ENCODE measurements at places on chromosomes 5 and 9.

- no peak for DNase-seq
Observed at GRCh38 chr9:27336126-27336525, 39.2 kb upstream of the EQTN start.

- DNase-seq = no peak
Observed at GRCh38 chr5:173762930-173763329, 125.2 kb upstream of the CPEB4 start.

DNA sequence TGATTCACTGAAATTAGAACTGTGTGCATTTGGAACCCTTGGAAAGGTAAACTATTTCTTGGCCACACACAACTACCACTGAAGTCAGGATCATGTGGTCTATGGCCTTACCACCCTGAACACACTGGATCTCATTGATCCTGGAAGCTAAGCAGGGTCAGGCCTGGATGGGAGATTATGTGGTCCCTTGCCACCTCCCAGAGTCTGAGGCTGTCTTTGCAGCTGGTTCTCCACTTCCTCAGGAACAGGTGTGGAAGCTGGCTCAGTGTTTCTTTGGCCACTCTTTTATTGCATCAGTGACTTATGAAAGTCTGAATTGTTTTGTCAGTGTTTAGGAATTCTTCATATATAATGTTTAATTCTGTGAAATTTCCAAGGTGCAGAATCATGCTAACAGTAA lies 89.2 kb downstream of the TEK start:
- no peak for DNase-seq

DNA sequence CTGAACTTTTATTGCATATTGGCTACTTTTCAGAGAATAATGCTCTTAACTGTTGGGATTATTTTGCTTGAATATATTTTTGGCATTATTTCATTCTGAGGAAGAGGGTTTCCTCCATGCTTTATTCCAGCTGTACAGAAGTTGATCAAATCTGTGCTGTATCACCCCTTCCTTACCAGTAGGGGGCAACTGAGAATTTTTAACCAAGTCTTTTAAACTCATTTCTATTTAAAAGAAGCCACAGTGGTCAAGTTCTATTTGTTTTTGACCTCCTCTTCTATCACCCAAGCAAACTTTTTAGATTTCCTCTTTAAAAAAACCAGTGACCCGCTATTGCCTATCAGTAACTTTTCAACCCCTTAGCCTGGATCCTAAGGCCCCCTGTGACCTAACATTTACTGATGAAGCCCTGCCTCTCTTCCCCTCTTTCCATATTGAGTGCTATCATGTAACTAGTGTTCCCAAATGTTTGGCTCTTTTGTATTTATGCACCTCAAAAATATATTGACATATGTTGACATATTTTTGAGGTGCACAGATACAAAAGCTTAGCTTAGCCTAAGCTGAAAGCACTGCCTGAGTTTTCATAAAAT lies 80.6 kb downstream of the FBXO4 start:
- no peak for DNase-seq

GRCh38 chr5:67267512-67268216 lies 71.1 kb upstream of the CD180 start:
- no peak for DNase-seq

GRCh38 chr5:98569288-98569687 lies 204.2 kb upstream of the RGMB start:
- DNase-seq = no peak

DNA sequence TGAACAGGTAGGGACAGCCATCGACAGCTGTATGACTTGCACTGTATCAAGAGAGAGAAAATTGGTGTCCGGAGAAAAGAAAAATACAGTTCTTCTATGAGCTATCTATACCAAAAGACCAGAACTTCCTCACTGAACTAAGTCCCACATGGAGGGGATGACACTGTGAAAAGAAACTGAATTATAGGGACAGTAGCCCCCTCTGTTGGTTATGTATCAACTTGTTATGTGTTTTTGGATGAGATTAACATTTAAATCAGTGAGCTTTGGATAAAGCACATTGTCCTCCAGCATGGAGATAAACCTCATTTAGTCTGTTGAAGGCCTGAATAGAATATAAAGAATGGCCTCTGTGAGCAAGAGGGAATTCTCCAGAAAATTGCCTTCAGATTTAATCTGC lies 176.6 kb upstream of the SH3GL2 start:
- peak; percentile 4 for DNase-seq

DNA sequence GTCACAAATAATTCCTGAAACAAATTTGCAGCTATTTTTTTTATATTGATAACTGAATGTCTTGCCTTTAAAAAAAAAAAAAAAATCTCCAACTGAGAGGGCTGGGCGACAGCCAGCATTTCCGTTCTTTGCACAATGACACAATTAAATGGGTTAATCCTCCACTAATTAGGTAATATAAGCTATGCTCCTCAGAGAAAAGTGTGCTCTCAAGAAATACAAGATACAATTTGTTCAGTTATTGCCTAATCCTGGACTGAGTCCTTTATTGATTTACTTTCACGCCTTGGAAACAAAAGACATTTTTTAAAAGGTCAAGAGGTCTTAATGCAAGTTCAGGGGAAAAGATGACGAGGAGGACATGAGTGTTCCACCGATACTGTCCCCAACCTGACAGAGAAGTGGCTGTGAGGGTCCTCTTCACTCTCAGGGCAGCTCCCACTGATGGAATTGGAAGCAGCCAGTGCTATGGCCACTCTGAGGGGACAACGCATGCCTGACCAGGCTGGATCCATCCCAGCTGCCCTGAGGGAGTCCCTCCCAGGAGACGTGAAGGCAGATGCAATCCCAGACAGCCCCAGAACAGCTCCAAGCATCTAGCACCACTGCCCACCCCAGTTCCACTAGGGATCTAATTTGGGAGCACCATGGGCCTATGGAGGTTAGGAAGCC lies 220.7 kb downstream of the GNA14 start:
- no peak for DNase-seq
